ENCODE measurements at places on chromosomes 16 and 17. TPM values are rescaled to one million over a fixed set of nuclear protein-coding genes. Genes with fewer than 3 reads are reported as not detected.

GRCh38 chr16:68179855-68180254, 56.1 kb downstream of the ESRP2 start:
- DNase-seq = no peak

Gene GRAP
- 2.3 TPM for total RNA-seq

- no peak for DNase-seq
These were observed 10.2 kb downstream of the CFAP20 start for GRCh38 chr16:58118801-58119508.

DNA sequence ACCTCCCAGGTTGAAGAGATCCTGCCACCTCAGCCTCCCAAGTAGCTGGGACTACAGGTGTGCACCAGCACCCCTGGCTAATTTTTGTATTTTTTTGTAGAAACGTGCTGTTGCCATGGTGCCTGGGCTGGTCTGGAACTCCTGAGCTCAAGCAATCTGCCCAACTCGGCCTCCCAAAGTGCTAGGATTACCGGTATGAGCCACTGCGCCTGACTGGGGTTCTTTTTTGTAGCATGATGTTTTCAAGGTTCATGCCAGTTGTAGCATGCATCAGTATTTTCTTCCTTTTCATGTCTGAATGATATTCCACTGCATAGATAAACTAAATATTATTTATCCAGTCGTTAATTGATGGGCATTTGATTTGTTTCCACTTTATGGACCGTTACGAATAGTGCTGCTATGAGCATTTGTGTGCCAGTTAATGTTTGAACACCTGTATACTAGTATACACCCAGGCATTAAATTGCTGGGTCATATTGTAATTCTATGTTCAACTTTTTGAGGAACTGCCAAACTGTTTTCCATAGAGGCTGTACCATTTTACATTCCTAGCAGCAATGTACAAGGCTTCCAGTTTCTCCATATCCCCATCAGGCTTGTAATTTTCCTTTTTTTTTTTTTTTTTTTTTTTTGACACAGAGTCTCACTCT, 24.8 kb upstream of the CEP20 start:
- DNase-seq = no peak

- no peak for DNase-seq
These were observed 516.4 kb downstream of the GRIN2A start for GRCh38 chr16:9665851-9666271.

GRCh38 chr17:63150994-63151464, 185.0 kb downstream of the TANC2 start:
- no peak for DNase-seq

DNA sequence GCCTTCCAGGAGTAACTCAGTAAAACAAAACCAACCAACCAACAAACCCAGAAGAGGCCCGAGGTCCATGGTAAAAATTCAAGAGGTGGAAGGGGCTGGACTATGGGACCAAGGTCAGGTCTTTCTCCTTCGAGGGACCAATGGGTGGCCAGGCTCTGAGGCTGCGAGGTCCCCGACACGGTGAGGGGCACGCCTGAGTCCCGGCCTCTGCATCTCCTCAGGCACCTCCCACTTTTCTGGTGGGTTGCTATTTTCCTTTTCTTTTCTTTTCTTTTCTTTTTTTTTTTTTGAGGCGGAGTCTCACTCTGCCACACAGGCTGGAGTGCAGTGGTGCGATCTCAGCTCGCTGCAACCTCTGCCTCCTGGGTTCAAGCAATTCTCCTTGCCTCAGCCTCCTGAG, 18.0 kb downstream of the CD7 start:
- DNase-seq = no peak

DNA sequence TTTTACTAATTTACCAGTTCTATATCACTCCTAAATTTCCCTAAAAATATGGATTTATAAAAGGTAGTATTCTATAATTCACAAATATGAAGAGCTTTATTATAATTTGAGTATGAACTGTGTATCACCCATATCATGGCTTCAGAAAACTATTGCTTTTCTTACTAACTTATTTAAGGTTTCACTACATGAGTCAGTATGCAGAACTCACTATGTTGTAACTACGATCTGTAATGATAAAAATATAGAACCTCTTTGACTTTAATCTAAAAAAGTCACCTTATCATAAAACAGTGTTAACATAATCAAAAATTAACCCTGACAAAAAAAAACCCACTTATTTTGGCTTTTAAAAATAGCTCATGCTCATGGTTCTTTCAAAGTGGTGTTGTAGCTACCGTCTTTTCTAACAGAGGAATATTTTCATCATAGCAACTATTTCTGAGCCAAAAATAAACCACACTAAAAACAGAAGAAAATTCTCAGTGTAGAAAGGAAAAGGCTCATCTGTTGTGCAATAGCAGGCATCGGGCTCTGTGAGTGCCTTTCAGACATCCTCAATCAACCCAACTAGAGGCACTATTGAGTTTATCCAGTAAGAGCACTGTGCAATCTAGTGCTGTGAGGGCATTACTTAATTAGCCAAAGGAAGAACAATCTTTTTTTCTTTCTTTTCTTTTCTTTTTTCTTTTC, 42.1 kb downstream of the ITGAM start:
- no peak for DNase-seq

Gene CBFA2T3
- 3.2 TPM for total RNA-seq

DNA sequence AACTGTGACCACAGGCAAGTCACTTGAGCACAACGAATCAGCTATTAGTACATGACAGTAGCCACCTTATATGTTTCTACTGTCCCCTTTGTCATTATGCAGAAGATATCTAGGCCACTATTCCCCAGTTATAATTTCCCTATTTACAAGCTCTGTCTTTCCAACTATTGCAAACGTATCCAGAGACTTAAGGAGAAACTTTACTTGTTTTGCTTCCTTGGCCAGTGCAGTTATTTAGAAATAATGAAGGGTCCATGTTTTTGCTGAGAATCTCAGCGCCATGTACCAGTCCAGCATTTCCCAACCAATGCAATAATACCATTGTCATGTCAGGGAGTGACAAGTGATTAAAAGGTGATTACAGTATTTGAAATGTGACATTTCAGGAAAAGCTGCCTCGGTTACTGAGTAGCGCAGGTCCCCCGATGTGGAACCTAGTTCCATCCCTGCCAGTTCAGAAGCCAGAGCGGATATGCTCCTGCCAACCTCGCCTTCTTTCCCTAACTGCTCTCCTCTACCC, 743 bp downstream of the ZNF624 start:
- DNase-seq = no peak

DNA sequence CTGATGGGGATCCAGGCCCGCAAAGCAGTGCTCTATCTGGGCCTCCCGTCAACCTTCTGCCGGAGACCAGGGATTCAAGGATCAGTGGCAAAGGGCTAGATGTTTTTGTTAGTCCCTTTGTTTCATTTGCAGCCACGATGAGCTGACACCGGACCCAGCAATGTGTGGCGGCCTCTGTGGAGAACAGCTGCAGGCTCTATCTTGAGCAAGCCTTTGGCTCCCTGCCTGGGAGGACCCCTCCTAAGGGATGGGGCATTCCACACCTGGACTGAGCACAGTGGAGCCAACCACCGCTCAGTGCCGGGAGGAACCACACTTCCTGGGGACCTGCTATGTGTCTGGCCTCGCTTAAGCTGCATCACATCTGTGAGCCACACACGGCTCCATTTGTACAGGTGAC, 215.8 kb downstream of the RBFOX3 start:
- DNase-seq = no peak

Gene KIF18B
- 0.30 TPM for total RNA-seq

Gene CCL17
- not detected for total RNA-seq

GRCh38 chr16:15643946-15644250, 944 bp upstream of the MARF1 start:
- DNase-seq = no peak

GRCh38 chr16:57316390-57317017, 32.0 kb upstream of the PLLP start:
- DNase-seq = no peak

Gene CCDC144A
- 0.51 TPM for total RNA-seq

Gene TRPV2
- 9.1 TPM for total RNA-seq

Gene CBX2
- total RNA-seq = 3.1 TPM

GRCh38 chr16:75836347-75837010, 110.2 kb upstream of the CPHXL start:
- no peak for DNase-seq
